ENCODE measurements at places on chromosomes 3 and 15.
A peak's percentile ranks its signal among the peaks of the same experiment; 100 is the strongest.

- DNase-seq: peak; percentile 59
Observed at GRCh38 chr15:56869573-56869972, 48.9 kb upstream of the TCF12 start.

DNA sequence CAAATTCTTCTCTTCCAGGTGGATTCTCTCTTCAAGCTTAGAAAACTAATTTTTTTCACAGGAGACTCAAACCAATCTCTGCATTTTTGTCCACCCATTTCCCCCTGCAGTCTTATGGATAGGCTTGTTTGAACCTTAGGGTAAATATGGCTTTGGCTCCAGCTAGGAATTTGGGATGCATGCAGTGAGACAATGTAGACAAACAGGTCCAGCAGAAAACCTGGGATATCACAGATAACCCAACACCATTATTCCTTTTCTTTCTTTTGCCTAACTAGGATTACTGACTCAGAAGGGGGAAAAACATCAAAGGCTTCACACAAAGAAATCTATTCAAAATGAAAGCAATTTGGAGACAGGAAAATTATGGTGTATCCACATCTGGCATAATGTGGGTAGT is 11.2 kb upstream of the SEMA5B start:
- no peak for DNase-seq

- no peak for DNase-seq
Observed at GRCh38 chr15:91411586-91411985, 311.5 kb downstream of the SV2B start.

DNA sequence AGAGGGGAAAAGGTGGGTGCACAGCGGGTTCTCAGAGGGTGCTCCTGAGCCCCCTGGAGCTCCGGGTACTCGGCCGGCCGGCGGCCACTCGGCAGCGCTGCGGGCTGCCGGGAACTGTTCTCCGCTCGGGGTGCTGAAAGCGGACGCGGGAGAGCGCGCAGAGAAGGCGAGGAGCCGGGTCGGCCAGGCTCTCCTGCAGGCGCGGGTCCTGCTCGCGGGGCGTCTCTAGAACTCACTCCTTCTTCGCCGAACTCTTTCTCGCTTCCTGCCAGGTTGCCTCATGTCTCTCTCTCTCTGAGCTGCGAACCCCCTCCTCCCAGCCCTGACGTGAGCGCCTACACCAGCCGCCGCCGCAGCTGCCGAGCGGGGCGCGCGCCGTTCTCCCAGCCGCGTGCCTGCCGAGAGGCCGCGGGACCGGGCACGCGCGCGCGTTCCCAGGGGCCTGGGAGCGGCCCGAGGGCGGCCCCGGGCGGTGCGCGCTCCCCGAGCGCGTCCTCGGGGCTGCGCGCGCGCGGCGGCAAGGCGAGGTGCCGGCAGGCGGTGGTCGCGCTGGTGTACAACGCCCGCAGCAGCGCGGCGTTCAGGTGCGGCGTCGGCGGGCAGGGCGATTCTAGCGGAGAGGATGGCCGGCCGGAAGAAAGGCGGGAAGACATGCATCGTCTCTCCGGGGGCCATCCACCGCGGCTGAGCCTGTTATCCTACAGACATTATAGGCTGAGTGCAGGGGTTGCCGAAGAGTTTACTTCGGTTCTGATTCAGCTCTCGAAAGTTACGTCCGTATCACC is at the start of gene PEX5L:
TSS of gene PEX5L (minus strand) at position 267 of the 785 bp plus-strand sequence. CDS start 338 bp downstream, outside the sequence.
- peak; percentile 60 for DNase-seq

All from activated CD4-positive, alpha-beta T cell treated with anti-CD3 and anti-CD28 coated beads, Interleukin-2, Interleukin-6, amounts not matched to agents 100 ng/mL and 50 ng/mL, durations not matched to agents 16 hours and 8 hours (primary cell).